ENCODE measurements at places on chromosomes 5 and 9.

DNA sequence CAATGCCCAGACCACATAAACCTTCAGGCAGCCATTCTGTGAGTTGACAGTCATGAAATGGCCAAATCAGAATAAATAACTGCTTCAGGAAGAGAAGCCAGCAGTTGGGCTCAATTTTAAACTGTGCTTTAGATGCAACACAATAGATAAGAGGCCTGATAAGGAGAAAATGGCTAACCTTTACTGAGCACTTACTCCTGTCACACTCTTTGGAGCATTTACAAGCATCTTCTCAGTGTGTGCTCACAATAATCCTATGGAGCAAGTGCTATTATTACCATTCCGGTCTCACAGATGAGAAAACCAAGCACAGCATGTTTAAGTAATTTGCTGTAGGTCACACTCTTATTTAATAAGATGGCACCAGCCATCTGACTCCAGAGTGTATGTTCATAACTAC, 11.5 kb upstream of the SH3RF2 start:
- DNase-seq = no peak

DNA sequence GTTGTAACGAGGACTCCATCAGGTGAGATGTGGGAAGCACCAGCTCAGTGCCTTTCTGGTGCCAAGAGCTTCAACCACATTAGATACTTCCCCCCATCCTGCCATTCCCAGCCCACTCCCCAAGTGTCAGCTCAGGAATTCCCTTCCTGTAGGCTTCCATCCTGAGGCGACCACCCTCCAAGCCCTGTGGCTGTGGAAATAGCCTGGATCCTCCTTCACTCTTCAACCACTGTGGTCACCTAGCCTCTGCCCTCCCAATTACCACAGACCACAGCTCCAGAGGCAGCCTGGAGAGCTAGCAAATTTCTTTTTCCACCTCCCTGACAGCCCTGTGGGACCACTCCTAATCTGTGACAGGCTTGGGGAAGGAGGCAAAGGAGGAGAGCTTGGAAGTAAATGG, 219.8 kb upstream of the MAP3K1 start:
- no peak for DNase-seq

GRCh38 chr9:130866474-130866965, 30.1 kb downstream of the QRFP start:
- peak; percentile 37 for DNase-seq

GRCh38 chr5:119393746-119394145, 37.9 kb downstream of the TNFAIP8 start:
- DNase-seq = no peak

DNA sequence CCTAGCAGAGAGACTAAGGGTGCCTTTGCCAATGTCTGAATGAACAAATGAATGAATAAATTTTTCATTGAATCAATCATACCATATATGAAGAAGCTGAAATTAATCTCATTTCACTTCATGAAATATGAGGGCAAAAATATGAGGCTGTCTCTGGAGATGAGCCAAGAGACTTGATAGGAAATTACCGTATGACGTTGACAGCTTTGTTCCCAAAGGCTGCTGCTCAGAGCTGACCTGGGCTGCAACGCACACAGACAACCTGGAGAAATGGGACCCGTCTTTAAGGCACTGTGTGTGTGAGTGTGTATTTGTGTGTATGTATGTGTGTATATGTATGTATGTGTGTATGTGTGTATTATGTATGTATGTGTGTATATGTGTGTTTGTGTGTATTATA, 226.1 kb downstream of the IRX2 start:
- DNase-seq = no peak

DNA sequence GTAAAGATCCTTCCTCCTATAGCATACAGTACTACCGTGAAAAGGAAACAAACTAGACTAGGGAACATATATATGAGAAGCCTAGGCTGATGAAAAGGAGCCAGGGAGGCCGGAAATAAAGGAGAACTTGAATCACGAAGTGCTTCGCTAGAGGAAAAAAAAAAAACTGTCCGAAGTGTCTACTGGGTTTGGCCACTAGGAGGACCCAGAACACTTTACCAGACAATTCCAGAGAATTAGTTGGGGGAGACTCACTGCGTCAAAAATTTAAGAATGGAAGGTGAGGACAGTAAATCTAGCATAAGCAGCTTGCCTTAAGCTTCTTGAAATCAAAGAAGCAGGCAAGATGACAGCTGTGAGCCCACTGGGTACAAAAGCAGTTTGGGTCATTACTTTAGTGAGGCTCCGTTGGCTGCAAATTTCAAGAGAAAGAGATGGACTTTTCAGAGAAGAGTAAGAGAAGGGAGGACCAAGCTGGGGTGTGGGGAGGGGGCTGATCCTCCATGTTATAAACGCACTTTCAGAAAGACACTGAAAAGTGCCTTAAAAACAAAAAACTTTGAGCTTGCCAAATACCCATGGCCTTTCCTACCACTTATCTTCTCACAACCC, 47.4 kb downstream of the P4HA2 start:
- no peak for DNase-seq

GRCh38 chr5:146222005-146222404, 18.6 kb downstream of the RBM27 start:
- DNase-seq = no peak

DNA sequence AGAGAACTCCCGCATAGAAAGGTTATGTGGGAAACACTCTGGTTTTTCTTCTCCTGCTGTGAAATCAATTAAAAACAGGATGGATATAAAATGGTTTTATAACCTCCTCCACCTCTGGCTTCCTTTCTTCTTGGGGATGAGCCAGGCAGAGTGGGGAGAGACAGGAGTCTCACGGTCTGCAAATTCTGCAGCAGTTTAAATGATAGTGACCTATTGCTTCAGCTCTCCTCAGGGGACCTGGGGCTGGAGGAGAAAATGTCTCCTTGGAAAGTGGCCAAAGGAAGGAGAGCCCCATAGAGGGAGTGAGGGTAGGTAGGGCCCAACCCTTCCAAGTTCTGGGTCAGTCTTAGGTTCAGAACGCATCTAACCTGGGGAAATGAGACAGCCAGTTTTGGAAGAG, 118.8 kb downstream of the MTX3 start:
- no peak for DNase-seq

DNA sequence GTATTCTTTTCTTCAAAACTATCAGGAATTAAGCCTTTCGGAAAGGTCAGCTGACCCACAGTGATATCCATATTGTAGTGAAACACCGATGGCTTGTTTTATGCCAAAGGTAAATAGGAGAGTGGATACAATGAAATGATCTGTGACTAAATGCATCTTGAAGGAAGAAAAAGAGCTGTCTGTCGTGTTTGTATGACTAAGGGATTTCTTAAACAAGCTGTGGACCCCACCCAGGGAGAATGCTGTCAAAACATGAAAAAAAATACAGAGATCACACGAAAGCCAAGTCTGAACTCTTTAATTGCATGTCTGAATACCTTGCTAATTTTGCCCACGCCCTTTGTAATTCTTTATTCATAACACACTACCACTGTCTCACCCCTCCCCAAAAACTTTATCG, 286.4 kb upstream of the WWC1 start:
- no peak for DNase-seq

DNA sequence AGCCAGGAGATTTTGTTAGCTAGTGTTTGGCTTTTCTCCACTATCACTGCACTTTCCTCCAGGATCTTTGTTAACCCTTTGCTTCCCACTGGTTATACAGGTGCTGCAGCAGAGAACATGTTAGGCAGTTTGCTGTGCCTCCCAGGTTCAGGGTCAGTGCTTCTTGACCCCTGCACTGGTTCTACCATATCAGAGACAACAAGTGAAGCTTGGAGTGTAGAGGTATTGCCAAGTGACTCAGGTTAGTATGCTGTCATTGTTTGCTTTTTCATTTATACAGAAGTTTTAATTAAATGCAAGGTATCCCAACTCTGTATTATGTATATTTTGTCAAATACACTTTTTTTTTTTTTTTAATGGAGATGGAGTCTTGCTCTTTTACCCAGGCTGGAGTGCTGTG, 68.4 kb downstream of the GAPVD1 start:
- no peak for DNase-seq

GRCh38 chr5:149667829-149668330, 62.2 kb upstream of the PPARGC1B start:
- DNase-seq = no peak

- no peak for DNase-seq
Measured at GRCh38 chr5:85628153-85628552, 989.6 kb upstream of the COX7C start.

DNA sequence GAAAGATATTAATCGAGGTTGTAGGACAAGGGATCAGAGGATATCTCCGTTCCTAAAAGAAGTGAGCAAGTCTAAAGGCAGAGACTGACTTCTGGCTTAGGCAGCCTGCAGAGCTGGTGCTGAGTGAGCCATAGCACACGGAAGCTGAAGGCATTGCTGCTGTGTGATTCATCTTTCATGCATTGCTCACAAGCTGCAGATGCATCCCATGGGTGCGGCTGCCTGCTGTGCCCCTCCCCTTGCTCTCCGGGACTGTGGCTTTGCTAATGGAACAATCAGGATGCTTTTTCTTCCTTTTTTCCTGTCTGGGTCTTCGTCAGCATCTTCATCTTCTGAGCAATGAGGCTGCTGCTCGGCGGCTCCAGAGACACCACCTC, 341.4 kb downstream of the DIRAS2 start:
- no peak for DNase-seq

GRCh38 chr5:14708551-14708950, 44.0 kb downstream of the OTULIN start:
- DNase-seq = no peak

- DNase-seq = no peak
Measured at GRCh38 chr5:167943343-167943742, 348.1 kb upstream of the WWC1 start.

- DNase-seq = no peak
Measured at GRCh38 chr5:69517763-69518212, 25.2 kb downstream of the OCLN start.

DNA sequence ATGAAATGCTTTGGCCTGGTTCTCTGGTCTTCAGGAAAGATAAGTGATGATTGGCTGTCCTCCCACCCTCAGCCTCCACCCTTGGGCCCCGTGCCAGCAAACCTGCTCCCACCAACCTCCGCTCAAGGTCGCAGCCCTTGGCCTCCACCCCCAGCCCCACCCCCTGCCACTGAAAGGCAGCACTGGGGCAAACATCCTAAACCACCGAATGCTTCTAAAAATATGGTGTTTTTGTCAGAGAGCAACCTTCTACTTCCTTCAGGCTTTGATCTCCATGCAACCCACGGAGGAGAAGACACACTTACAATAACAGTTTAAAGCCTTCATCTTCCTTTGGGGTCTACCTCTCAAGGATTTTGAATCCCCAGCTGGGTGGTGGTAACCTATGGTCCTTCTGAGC, 24.0 kb upstream of the TCF7 start:
- DNase-seq = no peak

DNA sequence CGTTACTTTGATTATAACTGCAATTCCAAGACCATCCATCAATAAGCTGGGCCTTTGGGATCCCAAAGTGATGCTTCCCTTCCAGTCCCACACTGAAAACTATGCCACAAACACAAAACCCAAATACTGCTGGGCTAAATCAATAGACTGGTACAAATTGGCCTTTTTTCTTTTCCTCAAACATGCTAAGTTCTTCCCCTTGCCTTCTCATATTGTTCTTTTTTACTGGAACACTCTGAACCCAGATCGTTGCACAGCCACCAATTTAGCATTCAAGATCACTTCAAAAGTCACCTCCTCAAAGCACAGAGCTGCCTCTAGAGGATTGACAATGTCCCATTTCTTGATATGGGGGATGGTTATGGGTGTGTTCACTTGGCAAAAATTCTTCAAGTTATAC, 66.0 kb downstream of the ACTL7B start:
- DNase-seq = no peak

DNA sequence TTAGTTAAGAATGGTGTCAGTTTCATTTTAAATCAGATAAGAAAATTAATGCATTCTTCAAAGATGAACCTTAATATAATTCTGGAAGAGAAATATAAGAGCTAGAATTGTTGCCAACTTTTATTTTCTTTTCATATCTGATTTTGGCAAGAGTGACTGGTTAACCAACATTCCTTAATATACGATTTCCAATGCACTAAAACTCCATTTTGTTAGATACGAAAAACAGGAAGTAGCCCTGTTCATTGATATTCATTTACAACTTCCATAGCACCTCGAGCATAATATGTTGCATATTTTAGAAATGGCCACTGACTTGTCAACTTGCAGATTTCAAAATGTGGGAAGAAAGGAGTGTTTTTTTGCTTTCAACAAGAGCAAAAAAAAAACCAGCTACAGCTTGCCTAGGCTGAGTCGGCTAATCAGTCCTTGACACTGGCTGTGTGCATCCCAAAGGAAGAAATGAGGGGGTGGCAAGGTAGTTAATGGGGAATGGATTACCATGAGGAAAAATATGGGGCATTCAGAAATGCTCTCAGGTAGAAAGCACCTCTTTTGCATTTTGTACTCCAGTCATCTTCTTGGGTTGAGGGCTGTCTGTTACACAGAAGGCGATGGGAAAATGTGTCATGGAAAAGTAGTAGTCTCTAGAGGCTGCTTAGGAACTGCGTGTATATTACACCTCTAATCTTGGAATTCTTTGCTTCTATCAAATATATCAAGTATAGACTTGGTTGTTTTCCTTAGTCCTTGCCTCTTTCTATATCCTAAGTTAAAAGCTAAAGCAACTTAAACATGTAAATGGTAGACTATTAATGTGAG, 3.9 kb downstream of the MAP3K1 start:
- DNase-seq = no peak

- DNase-seq = no peak
Measured at GRCh38 chr5:98458726-98459125, 314.7 kb upstream of the RGMB start.

DNA sequence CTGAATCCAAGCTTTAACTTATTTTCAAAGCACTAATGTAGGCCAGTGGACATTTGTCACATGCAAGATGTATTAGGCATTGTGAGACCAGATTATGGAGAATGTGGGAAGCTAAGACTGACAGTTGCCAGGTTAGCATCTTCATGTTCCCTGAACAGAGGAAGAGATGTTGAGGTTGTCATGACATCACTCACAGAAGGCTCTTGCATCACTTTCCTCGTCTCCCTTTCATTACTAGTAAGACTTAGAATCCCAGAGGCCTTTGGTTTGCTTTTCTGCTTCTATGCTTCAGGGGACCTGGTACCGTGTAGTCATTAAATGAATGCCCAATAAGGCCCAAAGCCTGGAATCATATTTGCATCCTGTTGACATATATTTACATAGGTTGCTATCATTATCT, 76.4 kb upstream of the RPS23 start:
- DNase-seq = no peak

Data from activated T-cell treated with anti-CD3 and anti-CD28 coated beads for 24 hours (primary cell).